ENCODE measurements at places on chromosomes 2 and 18. TPM values are rescaled to one million over a fixed set of nuclear protein-coding genes. Genes with fewer than 3 reads are reported as not detected.

DNA sequence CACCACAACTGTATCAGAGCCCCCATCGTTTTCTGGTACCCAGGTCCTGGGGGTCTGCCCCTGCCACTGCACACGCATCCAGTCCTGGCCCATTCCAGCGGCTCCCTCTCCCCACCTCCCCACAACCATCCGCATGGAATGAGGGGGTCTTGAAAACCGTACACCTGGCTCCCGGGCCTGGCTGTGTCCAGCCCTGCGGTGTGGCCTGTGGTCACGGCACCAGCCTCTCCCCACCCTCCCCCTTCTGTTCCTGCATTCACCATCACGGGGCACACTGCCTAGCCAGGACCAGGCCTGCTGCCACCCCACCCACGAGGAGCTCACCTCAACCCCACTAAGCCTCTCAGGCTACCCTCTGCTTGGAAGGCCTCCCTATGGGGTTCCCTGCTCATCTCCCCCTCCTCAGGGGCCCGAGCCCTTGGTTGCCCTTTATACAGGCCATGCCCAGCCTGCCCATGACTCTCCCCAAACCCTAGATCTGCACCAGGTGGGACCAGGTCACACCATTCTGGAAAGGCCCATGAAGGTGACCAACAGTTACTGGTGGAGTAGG lies 11.4 kb downstream of the GPR35 start:
- no peak for DNase-seq

DNA sequence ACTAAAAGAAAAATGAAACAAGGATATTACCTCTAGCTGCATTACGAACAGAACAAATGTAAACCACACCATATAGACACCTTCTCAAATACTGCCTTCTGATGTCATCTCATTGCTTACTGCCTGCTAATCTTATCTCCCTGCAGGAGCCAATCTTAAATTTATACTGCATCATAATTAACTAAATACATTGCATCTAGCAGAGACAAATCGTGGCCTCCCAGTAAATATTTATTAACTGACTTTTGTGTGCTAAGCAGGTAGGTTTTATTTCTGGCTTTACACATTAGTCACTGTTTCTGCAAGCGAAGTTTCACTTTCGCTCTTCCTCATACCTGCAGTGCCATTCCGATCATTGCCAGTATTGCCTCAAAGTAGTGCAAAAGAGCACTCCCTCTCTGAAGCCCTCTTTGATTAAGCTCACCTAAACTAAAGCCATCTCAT lies 67.5 kb downstream of the SPATS2L start:
- DNase-seq = no peak

GRCh38 chr2:199875400-199875799 lies 24.4 kb upstream of the FTCDNL1 start:
- no peak for DNase-seq

DNA sequence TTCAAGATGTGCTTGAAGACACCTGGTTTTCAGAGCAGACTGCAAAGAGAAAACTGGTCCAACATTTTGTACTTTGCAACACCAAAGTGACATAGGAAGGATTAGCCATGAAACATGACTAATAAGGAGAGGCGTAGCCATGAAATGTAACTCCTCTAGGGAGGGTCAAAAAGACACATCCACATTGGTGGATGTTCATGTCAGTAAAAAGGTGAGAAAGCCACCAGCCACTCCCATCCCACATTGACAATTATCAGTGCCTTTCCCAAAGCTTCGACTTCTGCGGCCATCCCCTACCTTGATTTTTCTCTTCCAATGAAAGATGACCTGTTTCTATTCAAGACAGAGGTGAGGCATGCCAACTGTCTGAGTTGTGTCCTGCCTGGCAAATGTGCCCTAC lies 223.2 kb downstream of the ALK start:
- no peak for DNase-seq

GRCh38 chr2:76008001-76008702 lies 297.4 kb upstream of the GCFC2 start:
- no peak for DNase-seq

GRCh38 chr2:3284657-3285630 lies 92.7 kb downstream of the EIPR1 start:
- no peak for DNase-seq

DNA sequence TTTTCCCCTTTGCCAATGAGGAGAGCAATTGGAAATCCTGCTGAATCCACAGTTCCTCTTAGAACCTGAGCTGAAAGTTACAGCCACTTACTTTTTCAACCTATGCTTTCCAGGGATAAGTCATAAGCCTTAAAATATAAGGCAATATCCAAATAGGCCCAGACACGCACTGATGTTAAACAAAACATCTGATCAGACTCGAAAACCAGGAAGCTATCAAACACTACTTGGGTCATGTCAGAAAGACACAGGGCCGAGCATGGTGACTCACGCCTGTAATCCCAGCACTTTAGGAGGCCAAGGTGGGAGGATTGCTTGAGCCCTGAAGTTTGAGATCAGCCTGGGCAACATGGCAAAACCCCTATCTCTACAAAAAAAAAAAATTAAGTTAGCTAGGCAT lies 192.1 kb downstream of the SP3 start:
- DNase-seq = no peak

GRCh38 chr2:86831537-86831936 lies 30.1 kb downstream of the CD8B start:
- DNase-seq = no peak

KIAA2012 gene
- under 0.01 TPM for total RNA-seq

PELI1 gene
- 8.4 TPM for total RNA-seq

ZNF638 gene
- total RNA-seq = 139 TPM

RIT2 gene
- total RNA-seq = not detected

C1D gene
- total RNA-seq = 23.5 TPM

GLB1L gene
- total RNA-seq = 15.5 TPM

LIMS2 gene
- 28.9 TPM for total RNA-seq

Data from fibroblast of villous mesenchyme (primary cell).